ENCODE measurements at places on chromosomes 1 and 21. TPM values are rescaled to one million over a fixed set of nuclear protein-coding genes. Genes with fewer than 3 reads are reported as not detected.

Gene RBBP5
- 27.5 TPM for total RNA-seq

Gene FCRL5
- total RNA-seq, result not detected

Gene C8B
- total RNA-seq, result not detected

Gene SH3D21
- 2.3 TPM for total RNA-seq

Gene COL16A1
- total RNA-seq, result 0.17 TPM

Gene DDAH1
- total RNA-seq, result not detected

Gene S100A8
- total RNA-seq, result not detected

Gene MRAP
- total RNA-seq, result not detected

Gene AMY2A
- total RNA-seq, result not detected

Gene CTTNBP2NL
- 1.0 TPM for total RNA-seq
